Stimulated activated CD4-positive, alpha-beta T cell treated with anti-CD3 and anti-CD28 coated beads, Interleukin-15, amount 100 ng/mL, for 48 hours (primary cell): ENCODE measurements at places on chromosomes 2 and 18.

DNA sequence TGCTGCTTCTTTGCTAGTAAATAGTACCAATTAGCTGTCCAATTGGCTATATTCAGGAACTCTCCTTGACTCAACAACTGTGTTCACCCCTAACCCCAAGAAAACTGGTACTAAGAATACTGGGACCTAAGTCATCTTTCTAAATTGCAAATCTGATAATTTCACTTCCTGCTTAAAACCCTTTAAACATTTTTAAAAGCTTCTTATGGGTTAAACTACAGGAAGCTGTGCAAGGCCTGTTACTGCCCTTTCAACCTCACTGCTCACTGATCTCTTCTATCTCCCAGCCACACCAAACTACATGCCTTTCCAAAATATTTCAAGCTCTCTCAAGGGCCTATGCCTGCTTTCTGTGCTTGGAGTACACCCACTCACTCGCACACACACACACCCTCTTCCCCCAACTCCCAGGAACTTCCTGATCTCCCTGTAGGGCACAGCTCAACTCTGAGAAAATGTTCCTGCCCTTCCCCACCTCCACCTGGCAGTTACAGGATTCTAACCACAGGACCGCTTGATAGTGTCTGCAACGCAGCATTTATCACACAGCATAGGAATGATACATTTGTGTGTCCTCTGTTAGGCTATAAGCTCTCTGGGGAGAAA is 6.7 kb downstream of the LMAN1 start:
- DNase-seq, result no peak

DNA sequence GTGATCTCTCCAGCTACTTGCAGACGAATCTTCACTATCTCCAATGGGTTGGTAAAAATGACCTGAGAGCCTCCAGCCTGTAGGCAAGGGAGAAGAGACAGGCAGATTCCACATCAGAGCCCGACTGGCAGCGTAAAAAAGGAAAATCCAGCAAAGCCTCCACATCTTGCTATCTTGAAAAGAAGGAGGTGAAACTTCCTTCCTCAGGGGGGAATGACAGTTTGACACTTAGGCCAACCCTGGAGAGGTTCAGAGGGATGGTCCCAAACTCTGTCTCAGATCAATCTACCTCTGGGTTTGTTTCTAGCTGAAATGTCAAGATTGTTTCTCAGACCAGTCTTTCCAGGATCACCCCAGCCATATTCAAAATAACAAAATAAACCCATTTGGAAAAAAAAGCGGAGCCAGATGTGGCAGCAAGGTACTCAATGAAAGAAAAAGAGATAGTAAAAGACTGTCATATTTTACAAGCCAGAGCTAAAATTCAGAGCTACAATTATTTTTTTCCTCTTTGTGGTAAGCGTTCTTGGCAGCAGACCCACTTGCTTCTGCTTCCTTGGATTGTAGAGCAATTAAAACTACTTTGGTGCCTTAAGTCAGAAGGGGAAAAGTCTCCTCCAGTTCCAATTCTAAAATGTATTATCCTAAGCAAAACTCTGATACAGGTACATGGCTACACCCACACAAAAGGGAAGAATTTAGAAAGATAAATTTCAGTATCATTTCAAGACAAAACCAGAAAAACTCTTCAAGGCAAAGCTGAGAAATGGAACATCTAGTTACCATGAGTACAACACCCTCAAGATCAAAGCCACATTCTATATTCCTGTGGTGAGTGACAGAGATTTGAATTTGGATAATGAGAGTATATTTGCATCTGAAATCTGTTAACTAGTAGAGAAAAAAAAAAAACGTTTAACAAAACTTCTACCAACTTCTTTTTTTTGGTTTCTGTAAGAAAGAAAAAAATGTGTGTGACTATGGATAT is 100.1 kb downstream of the SLC25A12 start:
- no peak for DNase-seq

DNA sequence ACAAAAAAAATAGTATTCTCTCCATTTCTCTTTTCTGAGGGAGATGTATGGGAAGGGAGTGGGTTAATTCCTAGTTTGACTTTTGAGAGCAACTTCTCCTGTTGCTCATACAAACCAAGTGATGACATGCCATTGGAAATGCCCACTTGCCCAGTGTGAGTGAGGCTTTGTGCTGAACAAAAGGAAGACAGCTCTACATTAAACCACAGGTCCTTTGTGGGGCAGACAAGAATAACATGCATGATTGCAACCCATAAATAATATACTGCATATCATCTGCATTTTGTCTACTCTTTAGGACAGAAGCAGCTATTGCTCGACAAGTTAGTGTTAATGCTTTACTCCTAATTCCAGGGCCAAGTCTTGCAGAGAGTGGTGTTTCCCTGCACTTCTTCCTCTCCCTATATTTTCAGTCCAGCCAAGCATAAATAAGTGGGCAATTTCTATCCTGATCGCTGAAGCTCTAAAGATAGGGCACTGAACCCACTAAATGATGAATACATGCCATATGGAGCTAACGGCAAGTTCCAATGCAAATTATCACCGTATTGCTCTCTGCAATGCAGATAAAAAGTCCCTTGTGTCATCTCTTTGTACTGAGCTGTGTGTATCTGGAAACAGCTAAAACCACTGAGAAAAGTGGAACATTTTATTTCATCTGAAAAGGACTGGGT is 19.4 kb upstream of the EHBP1 start:
- DNase-seq, result no peak

- DNase-seq, result no peak
These were observed 782 bp downstream of the FAM228B start for GRCh38 chr2:24123922-24124580.

- no peak for DNase-seq
These were observed 278.9 kb downstream of the PRKCE start for GRCh38 chr2:45930396-45930792.

GRCh38 chr18:3993941-3994687 is 461.0 kb downstream of the DLGAP1 start:
- DNase-seq, result no peak
